ENCODE measurements at places on chromosomes 16 and 17.

GRCh38 chr17:59846394-59847165, 46.2 kb downstream of the TUBD1 start:
- DNase-seq = peak; percentile 22

DNA sequence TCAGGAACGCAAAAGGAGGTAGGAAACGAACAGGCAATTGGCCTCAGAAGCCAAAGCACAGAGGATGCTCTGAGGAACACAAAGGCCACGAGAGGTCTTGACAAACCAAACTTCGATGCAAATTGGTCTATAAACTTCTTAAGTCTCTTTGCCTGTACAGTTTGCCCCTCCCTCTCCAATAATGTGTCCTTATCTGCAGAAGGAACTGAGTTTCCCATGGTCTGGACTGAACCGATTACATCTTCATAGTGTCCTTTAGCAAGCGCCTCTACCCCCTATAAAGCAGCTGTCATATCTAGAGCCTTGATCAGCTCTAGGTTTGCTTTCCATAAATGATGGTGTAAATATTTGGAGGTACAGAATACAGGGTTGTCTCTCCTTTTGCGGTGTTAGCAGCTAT, 3.1 kb upstream of the CDRT4 start:
- DNase-seq = no peak

GRCh38 chr16:25835126-25835525, 143.4 kb downstream of the HS3ST4 start:
- no peak for DNase-seq

DNA sequence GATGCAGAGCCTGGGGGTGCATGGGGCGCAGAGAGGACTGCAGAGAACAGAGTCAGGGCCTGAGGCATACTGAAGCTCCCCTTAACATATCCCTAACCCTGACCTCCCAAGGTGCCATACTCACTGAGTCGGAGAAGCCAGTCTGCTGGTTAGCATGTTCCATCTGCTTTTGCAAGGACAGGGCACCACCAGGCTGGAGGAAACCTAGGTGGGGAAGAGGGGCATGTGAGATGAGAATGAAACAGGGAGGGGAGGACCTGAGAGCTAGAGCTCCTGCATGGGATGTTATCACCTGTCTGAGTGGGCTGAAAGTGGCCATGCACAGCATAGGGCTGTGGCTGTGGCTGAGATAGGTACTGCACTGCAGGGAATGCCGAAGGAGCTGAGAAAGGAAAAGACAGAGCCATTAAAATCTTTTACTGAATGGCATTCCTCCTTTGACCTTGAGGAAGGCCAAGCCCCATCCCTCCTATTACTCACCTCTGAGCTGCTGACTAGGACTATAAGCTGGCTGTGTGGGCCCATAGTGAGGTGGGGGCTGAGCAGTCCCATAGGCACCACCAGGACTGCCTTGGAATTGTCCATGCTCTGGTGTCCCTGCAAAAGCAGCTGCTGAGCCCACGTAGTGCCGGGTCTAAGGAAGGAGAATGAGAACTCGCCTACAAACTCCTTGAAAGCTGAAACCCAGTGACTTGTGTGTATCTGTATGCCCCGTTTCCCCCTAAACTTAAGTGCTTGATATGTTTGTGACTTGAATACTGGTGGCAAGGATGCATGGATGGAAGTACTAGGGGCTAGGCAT, 1.9 kb downstream of the GPS2 start:
- no peak for DNase-seq

DNA sequence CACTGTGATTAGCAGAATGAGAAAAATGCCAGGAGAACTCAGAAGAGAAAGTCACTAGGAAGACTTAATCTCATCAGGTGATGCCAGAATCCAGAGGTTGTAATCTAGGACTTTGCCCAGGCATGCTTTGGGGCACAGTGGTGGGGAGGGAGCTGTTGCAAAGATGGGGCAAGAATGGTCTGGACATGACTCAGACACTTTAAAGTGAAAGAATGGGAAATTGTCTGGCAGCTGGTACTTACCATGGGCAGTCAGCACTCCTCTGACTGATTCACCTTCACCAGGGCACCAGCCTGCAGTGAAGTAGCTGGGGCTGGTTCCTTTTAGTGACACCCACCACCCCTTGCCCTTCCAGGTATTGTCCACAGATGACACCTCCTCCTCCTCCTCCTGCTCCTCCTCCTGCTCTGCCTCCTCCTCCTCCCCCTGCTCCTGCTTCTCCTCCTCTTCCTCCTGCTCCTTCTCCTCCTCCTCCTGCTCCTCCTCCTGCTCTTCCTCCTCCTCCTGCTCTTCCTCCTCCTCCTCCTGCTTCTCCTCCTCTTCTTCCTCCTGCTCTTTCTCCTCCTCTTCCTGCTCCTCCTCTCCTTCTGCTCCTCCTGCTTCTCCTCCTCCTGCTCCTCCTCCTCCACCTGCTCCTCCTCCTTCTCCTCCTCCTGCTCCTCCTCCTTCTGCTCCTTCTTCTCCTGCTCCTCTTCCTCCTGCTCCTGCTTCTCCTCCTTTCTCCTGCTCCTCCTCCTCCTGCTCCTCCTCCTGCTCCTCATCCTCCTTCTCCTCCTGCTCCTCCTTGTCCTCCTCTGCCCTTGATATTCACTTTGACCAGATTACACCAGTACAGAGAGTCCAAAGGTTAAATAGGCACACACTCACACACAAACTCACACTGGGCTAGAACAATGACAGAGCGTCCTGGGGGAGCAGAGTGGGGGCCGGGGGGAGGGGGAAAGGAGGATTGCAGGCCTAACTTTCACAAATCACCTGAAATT, at the start of gene CHD9NB:
TSS of gene CHD9NB (minus strand) at position 379 of the 983 bp plus-strand sequence. CDS start 8,739 bp downstream, outside the sequence.
- DNase-seq = no peak

- DNase-seq = no peak
Observed at GRCh38 chr17:10698096-10698818, 863 bp downstream of the ADPRM start.

DNA sequence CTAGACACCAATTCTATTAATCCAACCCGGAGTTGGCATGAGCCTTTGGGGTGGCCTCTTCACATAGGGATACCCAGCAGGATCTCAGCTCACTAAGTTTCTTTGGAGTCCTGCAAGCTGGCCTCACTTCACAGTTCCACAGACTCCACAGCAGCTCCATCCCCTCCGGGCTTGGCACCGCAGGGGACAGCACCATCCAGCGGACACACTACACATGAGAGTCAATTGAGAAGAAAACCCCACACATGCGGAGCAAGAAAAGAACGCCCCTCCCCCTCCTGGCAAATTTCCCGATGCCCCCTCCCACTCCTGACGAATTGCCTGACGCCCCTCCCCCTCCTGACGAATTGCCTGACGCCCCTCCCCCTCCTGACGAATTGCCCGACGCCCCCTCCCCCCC, 31.1 kb downstream of the KLHDC4 start:
- no peak for DNase-seq

DNA sequence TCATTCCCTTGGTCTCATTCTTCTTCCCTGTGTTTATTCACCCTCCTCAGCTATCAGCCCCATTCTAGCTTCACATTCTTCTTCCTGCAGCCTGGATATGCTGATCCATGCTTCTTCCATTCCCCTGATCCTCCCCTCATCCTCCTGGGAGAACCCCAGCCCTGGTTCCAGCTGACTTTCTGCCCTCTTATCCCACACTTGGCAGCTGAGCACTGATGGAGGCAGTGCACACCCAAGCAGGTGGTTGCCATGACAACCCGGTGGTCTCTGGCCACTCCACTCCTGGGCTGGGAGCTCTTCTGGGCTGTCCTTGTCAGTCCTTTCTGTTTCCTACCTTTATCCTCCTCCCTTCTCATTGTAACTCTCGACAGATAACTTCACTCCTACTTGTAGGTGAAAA, 16.7 kb upstream of the TUBG2 start:
- DNase-seq = no peak

- DNase-seq = no peak
Observed at GRCh38 chr16:77912617-77913016, 109.7 kb upstream of the CLEC3A start.

DNA sequence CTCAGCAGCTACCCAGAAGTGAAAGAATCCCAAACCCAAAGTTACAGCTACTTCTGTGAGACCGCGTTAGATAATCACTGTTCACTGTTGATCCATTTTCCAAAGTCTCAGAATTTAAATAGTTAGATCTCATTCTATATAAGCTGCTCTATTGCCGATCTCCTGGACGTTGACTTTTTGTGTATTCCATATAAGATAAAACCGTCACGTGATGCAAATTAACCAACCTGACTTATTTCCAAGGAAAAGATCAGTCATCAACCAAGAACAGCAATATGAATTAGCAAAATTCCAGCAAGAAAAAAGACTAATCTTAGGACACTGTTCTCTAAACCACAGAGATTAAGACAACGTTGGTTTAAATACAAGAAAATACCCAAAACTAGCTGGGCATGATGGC, 8.3 kb downstream of the ACOX1 start:
- DNase-seq = no peak

DNA sequence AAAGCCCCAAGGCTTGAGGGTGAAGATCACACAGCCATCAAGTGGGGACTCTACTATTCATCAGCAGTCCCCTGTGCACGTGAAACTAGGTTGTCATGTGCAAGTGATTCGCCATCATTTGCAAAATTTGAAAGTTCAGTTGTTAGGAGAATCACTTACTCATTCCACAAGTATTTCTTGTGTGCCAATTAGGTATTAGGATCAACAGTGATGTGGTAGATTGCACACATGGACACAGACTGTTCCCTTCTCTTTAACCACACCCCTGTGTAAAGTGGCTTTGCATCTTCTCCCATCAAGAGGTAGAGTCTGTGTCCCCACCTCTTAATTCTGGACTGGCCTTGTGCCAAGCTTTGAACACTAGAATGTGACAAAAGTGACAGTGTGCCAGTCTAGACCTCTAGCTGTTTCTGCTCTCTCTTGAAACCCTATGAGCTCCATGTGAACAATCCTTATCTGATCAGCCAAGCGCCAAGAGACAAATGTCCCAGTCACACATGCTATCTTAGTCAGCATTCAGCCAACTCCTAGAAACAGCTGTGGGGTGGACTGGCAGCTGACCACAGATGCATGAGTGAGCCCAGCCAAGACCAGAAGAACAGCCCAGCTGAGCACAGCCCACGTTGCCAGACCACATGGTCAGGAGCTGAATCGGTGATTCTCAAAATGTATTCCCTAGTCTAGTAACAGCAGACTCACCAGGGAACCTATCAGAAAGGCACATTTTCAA, 31.5 kb upstream of the SHISA9 start:
- no peak for DNase-seq

DNA sequence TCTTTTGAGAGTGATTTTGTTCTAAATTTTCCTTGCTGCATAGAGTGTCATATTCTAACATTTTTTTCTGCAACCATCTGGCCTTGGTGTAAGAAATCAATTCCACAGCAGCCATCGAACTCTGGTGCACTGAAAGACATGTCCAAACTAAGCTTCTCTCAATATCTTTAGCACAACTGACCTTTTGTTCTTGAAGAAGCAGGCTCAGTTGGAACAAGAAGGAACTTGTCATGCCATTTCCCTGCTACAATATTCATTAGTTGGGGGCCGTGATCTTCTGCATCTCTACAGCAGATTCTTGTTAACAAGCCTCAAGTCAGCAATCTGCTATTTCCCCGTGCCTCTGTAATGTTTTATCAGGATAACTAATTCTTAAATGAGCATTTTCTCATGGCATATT, 1305.6 kb downstream of the CDH11 start:
- no peak for DNase-seq

DNA sequence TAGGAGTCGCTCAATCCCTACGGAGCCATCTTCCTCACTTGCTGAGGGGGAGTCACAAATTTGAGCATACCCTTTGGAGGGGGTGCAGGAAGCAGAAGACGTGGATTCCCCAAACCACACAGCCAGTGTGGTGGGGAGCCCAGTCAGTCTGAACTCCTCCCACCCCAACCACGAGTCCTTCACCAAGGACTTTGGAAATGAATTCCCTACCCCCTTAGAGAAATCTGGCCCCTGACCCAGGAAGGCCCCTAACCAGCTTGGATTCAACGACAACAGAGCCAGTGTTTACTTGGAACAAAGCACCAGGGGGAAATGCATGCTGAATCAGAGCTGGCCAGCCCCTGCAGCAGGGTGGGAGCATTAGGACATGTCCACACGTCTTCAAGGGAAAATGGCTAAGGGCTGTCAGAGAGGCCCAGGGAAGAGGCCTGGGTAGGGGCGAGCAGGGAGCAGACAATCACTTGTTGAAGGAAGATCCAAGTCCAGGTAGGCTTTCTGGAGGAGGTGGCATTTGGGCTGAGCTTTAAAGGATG, 5.5 kb upstream of the TMEM92 start:
- no peak for DNase-seq

DNA sequence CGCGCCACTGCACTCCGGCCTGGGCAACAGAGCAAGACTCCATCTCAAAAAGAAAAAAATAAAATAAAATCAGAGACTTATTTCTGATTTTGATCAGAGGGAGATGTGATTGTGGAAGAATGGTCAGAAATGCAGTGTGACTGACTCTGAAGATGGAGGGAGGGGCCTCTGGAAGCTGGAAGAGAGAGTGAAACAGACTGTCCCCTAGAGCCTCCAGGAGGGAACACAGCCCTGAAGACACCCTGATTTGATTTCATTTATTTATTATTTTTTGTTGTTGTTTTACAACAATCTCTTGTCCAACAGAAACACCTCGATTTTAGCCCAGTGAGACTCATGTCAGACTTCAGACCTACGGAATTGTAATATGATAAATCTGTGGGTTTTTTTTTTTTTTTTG, 26.1 kb downstream of the BCL7C start:
- no peak for DNase-seq

DNA sequence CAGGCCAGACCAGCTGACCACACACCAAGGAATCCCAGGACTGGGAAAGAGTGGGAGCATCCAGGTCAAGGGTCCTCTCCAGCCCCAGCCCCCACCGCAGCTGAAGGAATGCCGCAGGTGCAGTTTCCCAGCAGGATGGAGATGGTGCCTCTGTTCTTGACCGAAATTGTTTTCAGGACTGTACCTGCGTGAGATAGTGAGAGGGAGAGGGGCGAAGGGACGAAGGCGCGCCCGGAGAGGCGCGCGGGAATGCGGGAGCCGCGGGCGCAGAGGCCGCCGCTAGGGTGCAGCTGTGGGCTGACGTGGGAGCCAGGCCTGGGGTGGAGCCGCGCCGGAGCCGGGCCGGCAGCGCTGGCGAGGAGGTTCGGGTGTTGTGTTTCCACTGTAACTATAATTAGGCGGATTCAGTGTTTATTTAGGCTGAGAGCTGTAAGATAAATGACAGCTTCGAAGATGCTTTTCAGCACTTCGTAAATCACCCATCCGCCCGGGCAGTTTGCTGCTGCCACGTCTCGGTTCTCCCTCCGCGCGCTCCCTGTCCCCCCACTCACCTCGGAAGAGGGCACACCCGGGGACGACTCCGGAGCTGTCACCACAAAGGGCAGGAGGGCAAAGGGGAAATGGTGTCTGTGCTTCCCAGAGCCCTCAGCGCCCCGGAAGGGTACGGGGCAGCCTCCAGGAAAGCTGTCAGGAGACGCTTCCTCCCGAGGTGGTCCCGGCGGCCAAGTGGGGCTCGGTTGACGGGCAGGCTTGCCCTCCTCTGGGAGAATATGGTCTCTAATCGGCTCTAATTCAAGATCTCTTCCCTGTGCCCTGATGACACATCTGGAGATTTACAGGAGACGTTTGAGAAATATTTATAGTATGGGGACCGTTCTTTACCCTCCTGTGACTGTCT, 38.2 kb downstream of the HOXB1 start:
- no peak for DNase-seq
